NCI-H524 treated with DMSO at 0.1 percent for 48 hours (cell line): ENCODE measurements at places on chromosomes 13 and 19.

GRCh38 chr13:76036176-76036575 is 400.0 kb downstream of the LMO7 start:
- no peak for DNase-seq

DNA sequence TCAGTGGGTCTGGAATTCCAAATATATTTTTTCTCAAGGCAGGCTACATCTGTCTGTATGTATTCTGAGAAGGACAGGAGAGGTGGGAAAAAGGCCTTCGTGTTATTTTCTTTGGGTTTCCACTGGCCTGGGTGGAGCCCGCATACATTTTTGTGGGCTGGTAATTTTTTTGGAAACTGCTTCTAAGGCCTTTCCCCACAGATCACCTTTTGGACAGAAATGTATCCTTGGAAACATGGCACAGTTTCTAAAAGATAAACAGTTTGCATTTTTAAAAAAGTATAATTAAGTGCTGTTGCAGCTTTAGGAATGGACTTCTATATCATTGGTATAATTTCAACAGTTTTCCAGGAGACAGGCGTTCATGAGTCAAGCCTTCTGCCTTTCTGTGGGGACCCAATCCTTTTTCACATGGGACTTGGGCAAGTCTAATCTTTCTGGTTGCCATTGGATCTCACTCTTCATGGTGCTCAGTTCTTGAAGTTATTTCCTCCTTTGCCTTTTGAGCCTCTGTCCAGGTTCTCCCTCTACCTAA is 8.9 kb downstream of the RFX2 start:
- DNase-seq = no peak

DNA sequence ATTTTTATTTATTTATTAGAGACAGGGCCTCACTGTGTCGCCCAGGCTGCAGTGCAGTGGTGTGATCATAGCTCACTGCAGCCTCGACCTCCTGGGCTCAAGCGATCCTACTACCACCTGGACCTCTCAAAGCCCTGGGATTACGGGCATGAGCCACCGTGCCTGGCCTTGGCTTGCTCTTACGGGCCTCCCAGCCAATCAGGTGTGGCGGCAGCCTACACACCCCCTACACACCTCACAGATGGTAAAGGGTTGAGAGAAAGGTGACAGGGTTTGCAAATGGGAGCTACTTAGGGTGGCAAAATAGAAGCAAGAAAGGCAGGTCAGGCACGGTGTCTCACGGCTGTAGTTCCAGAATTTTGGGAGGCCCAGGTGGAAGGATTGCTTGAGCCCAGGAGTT is 1.0 kb upstream of the ZBTB32 start:
- DNase-seq = no peak

DNA sequence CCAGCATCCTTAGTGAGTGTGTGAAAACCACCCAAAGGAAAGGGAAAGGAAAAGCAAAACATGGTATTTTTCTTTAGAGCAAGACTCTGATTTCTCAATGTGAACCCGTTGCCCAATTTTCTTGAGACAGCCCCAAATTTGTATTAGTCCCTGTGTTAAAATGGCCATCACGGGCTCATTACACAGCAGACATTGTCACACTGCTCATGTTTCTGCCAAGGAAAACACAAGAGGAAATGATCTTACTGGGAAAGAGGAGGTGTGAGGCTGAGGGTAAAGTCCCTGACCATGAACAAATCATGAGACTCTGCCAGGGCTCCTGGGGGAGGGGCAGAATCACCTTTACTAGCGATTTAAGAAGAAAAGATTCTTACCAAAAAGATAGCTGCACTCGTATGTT is 54.4 kb downstream of the FAM124A start:
- DNase-seq = no peak
